Hypothalamus (tissue), 51 donors: ENCODE measurements at places on chromosomes 3 and 15.

DNA sequence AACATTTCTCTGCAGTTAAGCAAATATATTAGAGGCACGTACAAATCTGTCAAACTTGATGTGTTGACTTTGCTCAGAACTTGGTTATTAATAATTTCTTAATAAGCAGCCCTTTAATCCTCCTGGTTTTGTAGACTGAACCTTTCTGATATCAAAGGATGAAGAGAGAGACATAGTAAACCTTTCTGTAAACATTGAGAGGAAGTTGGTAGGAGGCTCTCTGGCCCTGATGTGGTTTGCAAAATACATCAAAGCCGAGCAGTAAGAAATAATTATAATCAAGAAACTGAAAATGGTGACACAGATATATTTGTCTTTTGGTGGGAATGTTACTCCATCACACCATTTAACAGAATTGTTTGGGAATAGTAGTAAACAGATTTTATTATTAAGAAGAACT is 111.9 kb downstream of the OXSM start:
- DNase-seq: no peak

GRCh38 chr3:13069495-13069894 is 3.7 kb downstream of the IQSEC1 start:
- DNase-seq: no peak

DNA sequence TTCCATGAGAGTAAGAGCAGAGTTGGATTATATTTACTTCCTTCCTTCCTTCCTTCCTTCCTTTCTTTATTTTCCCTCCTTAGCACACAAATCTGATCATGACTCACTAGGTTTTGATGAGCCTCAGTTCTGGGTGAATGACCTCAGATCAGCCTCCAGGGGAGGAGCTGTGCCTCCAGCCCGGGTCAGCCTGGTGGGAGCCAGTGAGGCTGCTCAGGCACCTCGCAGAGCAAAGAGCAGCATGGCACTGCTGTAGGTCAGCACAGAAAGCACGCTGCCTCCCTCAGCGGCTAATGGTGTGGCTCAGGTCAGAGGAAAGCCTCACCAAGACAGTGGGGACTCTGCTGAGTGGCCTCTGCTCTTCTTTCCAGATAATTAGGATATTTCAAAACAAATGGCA is 108.5 kb downstream of the SYNPR start:
- no peak for DNase-seq

GRCh38 chr3:170077361-170077760 is 39.6 kb downstream of the GPR160 start:
- DNase-seq: no peak

- DNase-seq: no peak
Measured at GRCh38 chr15:82750831-82751180, 41.1 kb upstream of the AP3B2 start.

GRCh38 chr3:171458071-171458863 is 1.9 kb downstream of the TNIK start:
- no peak for DNase-seq

- peak; percentile 43 for DNase-seq
Measured at GRCh38 chr3:126522363-126522788, 1.6 kb upstream of the CHST13 start.

DNA sequence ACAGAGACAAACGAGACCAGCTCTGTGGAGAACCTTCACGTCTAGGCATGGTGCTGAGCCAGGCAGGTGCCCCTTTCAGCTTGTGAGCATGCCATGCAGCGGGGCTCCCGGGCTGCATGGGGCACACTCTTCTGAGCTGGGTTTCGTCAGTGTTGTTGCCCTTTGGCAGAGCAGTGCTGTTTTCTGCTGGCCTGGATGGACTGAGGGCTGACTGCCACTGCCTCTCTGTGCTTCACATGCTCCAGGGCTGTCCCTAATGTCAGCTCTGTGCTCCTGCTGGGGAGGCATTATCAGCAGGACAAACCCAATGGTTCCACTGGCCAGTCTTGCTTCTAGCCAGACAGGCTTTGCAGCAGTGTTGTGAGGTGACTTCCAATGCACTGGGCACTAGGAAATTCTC is 9.5 kb downstream of the GASK1A start:
- no peak for DNase-seq

- no peak for DNase-seq
Measured at GRCh38 chr15:74917676-74918075, 11.0 kb upstream of the FAM219B start.

GRCh38 chr3:129973853-129974563 is 512 bp upstream of the TRH start:
- no peak for DNase-seq

DNA sequence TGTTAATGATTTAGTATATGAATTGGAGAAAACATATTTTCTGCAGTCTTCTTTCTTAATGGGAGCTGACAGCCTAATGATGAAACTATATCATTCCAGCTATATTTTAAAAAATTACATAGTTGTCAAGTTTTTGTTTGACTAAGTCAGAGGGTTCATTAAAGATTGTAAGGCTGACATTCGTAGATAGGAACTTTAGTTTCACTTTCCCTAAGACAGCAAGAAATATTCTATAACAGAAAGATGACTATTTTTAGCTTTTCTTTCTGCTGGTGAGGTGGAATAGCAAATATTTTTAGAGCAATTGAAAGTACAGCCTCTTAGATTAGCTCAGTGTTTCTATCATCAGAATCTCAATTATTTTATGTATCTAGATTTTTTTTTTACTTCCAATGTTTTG is 60.2 kb downstream of the PIAS1 start:
- DNase-seq: no peak

DNA sequence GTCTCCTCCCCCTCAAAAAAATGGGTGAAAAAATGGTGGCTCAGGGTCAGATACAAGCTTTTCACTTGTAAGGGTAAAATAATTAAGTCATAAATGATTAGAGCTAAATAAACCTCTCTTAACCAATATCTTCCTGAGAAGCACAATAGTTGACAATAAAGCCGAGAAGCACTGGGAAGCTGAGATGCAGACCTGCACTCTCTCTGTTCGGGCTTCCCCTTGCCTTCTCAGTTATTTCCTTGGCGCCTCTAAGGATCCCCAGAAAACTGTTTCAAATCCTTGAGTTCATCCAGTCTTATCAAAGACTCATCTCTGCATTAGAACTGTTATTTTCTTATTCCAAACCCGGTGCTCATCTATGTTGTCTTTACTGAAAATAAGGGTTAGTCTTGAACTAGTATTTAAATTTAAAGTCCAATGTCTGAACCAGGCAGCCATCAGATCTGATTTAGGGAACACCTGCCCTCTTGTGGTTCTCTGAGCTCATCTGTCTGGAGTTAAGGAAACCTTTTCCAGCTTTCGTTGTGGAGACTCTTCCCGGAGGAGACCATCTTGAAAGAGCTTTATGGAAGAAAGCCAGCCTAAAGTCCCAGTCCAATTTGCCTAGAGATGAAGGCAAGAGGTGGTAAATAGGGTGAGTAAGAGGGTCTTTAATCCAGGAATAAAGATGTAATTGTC is 256.4 kb upstream of the MCTP2 start:
- no peak for DNase-seq

- no peak for DNase-seq
Measured at GRCh38 chr3:58012302-58012701, 4.1 kb downstream of the FLNB start.

DNA sequence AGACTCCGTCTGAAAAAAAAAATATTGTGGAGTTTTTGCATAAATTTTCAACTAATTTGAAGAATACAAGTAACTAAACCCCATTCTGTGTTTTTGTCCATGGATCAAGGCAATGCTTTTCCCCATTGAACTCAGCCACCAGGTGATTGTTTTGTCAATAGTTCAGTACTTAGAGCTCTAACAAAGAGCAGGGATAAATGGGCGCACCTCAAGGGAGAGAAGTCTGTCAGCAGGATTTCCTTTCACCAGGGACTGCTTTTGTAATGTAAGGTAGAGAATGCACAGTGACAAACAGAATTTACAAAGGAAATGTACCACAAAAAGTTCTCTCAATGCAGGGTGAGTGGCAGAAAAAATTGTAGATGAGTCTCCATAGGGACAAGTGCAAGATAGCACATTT is 10.8 kb upstream of the ATP13A5 start:
- DNase-seq: no peak

DNA sequence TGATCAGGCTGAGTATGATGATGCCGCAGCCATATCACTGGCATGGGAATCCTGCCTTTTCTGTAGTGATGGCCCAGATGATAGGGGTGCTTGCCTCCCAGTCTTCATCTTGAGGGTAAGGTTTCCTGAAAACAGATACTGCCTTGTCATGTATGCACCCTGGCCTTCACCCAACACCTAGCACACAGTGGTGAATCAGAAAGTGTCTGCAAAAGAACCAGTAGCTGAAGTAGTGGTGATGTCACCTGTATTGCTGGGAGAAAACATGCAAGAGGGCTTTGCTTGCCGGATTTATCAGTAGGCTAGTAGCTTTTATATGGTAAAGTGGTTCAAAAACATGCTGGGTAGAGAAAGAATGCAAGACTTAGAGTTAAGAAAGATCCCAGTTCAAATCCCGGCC is 419.8 kb upstream of the WNT5A start:
- DNase-seq: no peak

GRCh38 chr3:51748327-51748726 is 30.7 kb downstream of the IQCF6 start:
- DNase-seq: no peak

DNA sequence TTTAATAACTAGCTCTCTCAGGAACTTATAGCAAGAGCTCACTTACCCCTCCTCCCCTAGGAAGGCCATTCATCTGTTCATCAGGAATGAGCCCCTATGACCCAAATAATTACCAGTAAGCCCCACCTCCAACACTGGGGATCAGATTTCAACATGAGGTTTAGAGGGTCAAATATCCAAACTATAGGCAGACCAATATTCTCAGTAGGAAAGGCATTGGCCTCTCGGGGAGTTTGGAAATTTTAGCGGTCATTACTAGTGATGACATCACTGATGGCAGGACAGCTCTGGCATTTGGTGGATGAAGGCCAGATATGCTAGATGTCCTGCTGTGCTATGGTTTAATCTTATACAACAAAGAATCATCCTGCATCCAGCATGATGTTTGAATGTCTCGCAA is 15.2 kb upstream of the CD47 start:
- no peak for DNase-seq

GRCh38 chr3:170344971-170345370 is 12.5 kb upstream of the SKIL start:
- no peak for DNase-seq

GRCh38 chr3:30286007-30286669 is 320.3 kb upstream of the TGFBR2 start:
- DNase-seq: no peak
